ENCODE measurements at places on chromosomes 12 and 14.

- no peak for DNase-seq
Observed at GRCh38 chr12:66341126-66341525, 38.8 kb downstream of the HELB start.

GRCh38 chr12:65685514-65685913 is 138.8 kb upstream of the HMGA2 start:
- no peak for DNase-seq

GRCh38 chr12:121356657-121357056 is 4.4 kb upstream of the ANAPC5 start:
- DNase-seq: no peak

- no peak for DNase-seq
Observed at GRCh38 chr12:128402486-128403243, 135.7 kb downstream of the TMEM132C start.

- no peak for DNase-seq
Observed at GRCh38 chr12:5900533-5901205, 44.4 kb downstream of the ANO2 start.

DNA sequence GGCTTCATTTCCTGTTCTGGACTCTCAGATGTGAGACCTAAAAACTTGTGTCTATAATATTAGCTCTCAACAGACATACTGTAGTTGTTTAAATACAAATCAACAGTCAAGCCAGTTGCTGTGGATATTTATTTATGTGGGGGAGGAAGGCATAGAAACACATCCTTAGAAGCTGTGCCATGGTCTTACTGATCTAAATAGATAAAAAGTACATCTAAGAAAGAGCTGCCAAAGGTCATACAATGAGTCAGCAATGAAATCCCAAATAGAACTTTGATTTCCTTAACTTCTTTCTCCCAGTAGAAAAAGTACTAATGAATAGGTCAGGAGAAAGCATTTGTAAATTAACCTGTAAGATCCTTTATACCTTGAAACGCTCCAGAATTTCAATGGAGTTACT is 185.1 kb downstream of the AKAP6 start:
- DNase-seq: no peak

DNA sequence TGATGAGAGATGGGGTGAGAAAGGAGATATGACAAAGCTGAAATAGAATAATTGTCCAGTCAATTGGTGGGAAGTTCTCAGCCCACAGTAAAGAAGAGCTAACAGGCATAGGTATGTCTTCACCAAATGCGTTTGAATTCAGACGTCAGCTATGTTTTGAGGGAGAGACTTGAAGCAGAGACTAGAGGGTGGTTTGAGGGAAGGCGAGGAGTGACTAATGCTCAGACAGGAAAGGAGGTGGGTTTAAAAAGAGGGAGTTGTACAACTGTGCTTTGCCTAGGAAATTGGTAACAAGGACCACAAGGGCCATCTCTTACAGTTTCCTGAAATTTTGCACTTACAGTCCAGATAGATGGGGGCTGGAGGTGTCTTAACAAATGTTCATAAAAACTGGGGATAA is 6.4 kb downstream of the JKAMP start:
- no peak for DNase-seq

- no peak for DNase-seq
Observed at GRCh38 chr12:108449478-108449877, 65.6 kb upstream of the FICD start.

DNA sequence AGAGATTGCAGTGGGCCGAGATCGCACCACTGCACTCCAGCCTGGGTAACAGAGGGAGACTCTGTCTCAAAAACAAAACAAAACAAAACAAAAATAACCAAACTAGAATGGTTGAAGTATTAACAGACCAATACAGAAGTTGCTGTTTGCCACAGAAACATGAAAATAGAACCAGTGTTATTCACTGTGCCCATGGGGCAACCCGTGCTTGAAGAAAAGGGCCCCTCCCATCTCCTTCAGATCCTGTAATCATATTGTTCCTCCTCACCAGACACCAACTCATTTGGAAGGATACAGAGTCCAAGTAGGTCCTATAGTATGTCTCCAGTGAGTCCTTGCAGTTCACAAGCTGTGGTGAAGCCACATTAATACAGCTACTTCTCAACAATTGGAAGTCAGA is 30.9 kb downstream of the SLC35F4 start:
- DNase-seq: no peak

DNA sequence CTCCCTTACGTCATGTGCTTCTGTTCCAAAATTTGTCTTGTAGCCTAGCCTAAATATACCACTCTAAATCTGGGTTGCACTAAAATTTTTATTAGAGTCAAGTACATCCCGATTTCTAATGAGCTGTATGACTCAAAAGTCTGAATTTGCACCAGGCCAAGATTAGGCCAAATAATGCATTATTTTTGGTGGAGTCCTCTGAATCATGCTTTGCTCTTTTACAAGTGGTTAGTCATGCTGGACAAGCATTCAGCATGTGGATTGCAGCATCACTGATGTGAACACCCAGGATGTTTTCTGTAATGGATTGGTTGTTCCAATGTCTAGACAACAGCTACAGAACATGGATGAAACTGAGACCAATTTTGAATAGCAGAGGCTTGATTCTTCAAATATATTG is 23.7 kb downstream of the HEBP1 start:
- DNase-seq: no peak

DNA sequence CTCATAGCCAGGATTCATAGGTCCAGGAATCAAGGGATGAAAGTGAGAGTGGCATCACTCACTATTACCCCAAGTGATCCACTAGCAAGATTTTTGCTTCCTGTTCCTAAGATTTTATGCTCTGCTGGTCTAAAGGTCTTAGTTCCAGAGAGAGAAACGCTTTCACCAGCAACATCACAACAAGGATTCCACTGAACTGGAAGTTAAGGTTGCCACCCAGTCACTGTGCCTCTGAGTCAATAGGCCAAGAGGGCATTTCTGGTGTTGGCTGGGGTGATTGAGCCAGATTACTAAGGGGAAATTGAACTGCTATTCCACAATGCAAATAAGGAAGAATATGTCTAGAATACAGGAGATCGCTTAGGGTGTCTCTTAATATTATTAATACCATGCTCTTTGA is 142.5 kb upstream of the ARID2 start:
- no peak for DNase-seq

DNA sequence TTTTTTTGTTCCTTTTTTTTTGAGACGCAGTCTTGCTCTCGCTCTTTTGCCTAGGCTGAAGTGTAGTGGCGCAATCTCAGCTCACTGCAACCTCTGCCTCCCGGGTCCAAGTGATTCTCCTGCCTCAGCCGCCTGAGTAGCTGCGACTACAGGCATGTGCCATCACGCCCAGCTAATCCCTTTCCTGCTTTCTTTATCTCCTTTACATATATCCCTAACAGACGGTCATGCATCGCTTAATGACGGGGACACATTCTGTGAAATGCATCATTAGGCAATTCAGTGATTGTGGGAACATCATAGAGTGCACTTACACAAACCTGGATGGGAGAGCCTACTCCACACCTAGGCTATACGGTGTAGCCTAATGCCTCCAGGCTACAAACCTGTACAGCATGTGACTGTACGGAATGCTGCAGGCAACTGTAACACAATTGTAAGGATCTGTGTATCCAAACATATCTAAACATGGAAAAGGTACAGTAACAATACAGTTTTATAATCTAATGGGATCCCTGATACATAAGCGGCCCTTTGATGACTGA is 32.8 kb downstream of the NOS1 start:
- DNase-seq: no peak

GRCh38 chr14:102018251-102018650 is 53.9 kb downstream of the DYNC1H1 start:
- no peak for DNase-seq

DNA sequence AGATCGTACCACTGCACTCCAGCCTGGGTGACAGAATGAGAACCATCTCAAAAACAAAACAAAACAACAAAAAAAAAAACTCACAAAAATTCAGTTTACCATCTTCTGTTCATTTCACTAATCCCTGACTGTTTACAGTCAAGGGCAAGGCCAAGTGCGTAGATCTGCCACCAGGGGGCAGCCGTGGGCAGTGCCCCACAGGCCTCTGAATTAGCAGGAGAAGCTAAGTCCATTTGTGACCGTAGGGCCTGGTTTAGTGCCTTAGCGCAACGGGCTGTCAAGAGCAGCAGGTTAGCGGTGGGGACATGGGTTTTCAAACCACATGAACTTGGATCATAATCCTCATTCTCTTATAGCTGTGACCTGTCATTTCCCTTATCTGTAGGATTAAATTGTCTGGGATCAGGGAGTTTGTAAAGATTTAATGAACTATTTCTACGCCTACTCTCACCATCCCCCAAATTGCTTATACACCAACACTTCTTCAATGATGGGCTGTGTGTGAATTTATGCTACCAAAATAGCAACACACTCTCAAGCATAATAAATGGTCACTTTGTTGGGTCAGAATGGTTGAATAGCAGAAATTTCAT is 49.0 kb downstream of the KCTD10 start:
- peak; percentile 67 for DNase-seq

Measured in activated T-cell treated with anti-CD3 and anti-CD28 coated beads for 1 hour (primary cell).